ENCODE measurements at places on chromosomes 6 and 20.

DNA sequence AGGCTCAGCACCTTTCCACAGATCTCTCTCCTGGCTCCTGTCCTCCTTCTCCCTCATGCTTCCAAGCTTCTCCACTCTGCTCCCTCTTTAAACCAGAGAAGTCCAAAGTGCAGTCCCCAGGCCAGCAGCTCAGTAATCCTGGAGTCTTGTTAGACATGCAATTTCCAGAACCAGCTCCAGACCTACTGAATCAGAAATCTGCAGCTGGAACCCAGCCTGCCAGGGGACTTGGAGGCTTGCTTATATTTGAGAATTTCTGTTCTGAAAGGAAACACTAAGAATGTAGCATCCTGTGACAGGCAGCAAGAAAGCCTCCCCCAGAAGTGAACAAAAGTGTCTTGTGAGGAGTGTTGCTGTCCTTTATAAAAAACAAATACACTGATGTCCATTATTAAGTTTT lies 438.1 kb downstream of the BCKDHB start:
- no peak for DNase-seq

- DNase-seq: no peak
Observed at GRCh38 chr6:85677234-85677956, 34.7 kb upstream of the SYNCRIP start.

- peak; percentile 58 for DNase-seq
Observed at GRCh38 chr6:22036275-22036674, 260.6 kb downstream of the PRL start.

- DNase-seq: no peak
Observed at GRCh38 chr6:5674141-5674540, 332.6 kb downstream of the NRN1 start.

- DNase-seq: no peak
Observed at GRCh38 chr6:156474507-156475120, 302.6 kb upstream of the ARID1B start.

DNA sequence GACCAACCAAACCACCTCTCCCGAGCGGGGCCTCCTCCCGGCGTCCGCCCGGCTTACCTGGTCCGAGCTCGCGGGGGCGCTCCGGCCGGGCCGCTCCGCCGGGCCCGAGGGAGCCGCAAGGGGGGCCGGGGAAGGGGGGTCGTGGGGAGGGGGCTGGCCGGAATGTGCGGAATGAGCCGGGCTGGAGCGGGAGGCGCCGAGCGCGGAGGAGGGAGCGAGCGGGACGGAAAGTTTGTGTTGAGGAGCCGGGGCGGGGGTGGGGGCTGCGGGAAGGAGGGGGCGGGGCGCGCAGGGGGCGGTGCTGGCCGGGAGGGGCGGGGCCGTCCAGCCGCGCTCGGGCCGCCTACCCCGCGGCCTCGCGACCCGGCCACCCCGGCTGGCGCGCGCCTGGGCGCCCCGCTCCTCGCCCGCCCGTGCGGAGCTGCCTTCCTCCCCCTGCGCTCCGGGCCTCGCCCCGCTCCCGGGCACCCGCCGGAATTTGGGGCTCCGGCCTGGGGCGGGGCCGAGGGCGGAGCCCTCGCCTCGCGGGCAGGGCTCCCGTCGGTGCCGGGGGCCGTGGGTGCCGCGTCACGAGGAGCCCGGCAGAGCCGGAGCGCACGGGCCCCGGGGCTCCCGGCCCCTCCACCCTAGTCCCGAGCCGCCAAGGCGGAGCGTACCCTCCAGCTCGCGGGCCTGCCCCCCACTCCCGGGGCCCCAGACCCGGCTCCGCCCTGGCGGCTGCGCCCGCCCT lies at the start of gene TEAD3:
TEAD3 (minus strand) TSS at position 239 of the 730 bp plus-strand sequence.
- DNase-seq: no peak

DNA sequence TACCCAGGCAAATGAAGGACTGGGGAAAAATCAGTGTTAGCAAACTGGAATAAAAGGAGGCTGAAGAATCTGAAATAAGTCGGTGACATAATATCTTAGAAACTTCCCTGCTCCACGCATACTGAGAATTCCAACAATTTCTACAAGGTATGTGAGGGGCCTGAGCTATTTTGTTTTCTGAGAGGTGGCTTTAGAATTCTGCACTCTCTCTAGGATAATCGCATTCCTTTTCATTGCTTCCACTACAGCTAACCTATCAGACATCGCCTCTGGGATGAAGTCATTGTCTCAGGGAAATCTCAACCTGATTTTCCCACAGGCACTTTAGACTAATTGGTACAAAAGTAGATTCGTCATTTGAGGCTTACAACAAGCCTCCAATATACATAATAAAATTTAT lies 740.8 kb downstream of the PHF3 start:
- no peak for DNase-seq

DNA sequence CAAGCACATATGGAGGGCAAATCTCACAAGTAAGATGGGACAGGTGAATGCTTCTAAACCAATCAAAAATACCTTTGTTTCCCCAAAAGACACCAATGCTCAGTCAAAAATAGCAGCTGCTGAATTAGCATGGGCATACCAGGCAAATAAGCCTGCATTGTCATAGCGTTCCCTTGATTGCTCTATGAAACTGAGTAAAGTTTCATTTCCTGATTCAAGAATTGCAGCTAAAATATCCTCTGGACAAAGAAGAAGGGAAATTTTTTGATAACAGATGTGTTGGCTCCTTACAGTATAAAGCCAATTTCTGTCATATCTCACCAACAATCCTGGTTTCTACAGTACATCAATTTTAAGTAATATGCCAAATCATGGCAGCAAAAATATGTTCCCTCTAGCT lies 3.3 kb upstream of the TMEM14A start:
- DNase-seq: no peak

GRCh38 chr20:8220716-8221115 lies 88.7 kb downstream of the PLCB1 start:
- DNase-seq: no peak

- no peak for DNase-seq
Observed at GRCh38 chr20:1823450-1823844, 71.8 kb upstream of the SIRPA start.

DNA sequence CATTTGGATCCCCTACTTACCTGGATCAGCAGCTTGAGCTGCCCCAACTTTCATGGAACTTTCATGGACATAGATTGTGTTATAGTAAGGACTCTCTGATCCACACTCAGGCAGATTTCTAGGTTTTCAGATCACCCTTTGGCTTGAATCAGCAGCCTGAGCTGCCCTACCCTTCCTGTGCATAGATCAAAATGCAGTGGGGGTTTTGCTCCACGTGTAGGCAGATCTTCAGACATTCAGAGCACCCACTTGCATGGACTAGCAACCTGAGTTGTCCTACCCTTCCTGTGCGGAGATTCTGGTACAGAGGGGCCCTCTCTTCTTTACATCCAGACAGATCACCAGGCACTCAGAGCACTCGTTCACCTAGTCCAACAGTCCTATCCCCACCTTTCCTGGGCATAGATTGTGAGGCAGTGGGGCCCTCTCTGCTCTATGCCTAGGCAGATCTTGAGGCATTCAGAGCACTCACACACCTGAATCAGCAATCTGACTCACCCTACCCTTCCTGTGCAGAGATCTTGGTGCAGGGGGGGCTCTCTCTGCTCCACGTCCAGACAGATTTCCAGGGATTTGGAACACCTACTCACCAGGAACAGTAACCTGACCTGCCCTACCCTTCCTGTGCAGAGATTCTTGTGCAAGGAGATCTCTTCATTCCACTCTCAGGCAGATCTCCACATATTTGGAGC lies 705.2 kb upstream of the NRSN1 start:
- no peak for DNase-seq

DNA sequence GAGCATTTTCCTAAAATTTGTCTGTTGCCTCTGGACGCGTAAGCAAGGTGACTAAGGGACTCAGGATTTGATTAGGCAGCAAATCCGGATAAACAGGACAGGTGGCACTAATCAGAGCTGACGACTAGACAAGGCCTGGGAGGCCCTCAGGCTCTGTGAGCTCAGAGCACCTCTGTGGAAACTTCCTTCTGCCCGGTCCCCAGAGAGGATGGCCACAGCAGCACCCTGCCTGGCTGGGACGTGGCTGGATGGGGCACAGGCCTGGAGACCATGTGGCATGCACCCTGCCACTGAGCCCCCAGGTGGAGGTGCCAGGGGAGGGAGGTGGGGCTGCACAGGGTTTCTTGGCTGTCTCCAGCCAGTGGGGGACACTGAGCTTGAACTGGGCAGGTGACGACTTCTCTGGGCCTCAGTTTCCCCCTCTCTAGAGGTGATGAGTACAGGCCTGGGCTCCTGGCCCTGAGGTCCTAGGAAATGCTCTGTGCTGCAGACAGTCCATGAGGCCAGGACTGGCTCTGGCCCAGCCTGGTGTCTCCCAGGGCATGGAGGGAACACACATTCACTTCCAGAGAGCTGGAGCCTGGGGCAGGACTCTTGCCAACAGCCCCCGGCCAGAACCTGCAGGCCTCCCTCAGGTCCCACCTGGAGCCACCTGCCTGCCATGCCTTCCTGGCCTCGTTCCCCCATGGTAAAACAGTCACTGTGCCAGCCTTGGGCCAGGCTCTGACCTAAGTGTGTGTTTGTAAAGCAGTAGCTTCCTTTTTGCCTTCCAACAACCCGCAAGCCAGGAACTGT lies 39.6 kb upstream of the STX16 start:
- no peak for DNase-seq

- no peak for DNase-seq
Observed at GRCh38 chr6:6542357-6542756, 46.2 kb upstream of the LY86 start.

All from H1 (cell line).